ENCODE measurements at places on chromosomes 16 and 17.

GRCh38 chr17:32266389-32267301 is 1.0 kb downstream of the RHBDL3 start:
- DNase-seq = no peak

GRCh38 chr17:16415031-16415924 is at the start of gene TRPV2:
Gene TRPV2, plus strand, starts transcription at chr17:16415571. Its CDS starts 2,098 bp downstream, at chr17:16417669.
- DNase-seq = peak; percentile 19

DNA sequence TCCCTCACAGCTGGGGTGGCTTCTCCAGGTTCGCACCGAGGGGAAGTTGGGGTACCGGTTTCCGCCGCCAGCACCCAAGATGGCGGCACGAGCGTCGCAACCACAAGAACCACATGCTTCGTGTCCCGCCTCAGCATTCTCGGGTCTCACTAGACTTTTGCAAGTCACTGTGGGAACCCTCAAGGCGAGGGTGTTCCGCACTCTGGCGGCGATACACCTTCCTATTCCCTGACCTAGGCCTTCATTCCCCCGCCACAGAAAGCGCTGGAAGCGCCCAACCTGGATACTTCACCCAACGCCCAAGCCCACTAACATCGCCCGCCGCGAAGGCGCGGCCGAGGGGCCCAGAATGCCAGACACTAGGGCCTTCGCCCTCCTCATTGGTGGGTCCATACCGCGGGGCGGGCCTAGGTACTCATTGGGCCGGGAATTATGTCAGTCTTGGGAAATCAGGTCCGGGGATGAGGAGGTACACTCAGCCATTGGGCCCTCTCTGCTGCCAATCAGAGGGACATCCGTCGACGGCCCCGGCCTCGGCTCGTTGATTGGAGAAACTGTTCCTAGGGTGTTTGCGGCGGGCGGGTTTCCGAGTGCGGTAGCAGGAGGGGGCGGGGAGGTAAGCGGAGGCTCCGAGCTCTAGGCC is at the start of gene NFE2L1:
NFE2L1 (plus strand) TSS at position 619 of the 643 bp plus-strand sequence. CDS start 2,760 bp downstream, outside the sequence.
- peak; percentile 95 for DNase-seq

DNA sequence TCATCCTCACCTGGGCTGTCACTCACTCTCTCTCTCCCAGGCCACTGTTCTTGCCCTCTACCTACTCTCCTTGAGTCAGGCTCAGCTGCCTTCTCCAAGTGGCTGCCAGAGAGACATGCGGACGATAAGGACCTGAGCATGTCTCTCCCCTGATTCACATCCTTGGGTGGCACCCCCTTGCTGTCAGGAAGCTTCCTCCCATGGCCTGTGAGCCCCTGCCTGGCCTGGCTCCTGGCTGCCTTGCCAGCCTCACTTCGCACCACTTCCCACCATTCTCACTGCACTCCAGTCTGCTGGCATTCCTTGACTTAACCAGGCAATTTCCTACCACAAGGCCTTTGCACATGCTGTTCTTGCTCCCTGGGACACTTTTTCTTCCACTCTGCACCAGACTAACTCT is 2.7 kb upstream of the ALDH3A1 start:
- no peak for DNase-seq

DNA sequence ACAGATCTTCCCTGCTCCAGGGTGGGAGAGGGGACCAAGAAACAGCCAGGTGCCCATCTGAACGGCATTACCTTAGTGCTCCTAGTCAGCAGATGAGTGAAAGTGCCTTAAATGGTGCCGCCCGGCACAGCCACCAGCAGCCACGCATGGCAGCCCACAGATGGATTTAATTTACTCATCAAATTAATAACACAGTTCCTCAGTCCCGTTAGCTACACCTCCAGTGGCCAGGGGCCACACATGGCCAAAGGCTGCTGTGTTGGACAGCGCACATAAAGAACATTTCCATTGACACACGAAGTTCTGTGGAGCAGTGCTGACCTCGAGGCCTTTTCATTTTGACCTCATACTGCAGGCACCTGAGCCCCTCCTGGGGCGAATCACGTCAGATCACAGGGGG is 166.3 kb downstream of the CMIP start:
- no peak for DNase-seq

GRCh38 chr16:8919934-8920462 is 37.8 kb downstream of the LITAFD start:
- DNase-seq = no peak

- DNase-seq = no peak
Observed at GRCh38 chr16:84357191-84357651, 11.1 kb upstream of the ATP2C2 start.

DNA sequence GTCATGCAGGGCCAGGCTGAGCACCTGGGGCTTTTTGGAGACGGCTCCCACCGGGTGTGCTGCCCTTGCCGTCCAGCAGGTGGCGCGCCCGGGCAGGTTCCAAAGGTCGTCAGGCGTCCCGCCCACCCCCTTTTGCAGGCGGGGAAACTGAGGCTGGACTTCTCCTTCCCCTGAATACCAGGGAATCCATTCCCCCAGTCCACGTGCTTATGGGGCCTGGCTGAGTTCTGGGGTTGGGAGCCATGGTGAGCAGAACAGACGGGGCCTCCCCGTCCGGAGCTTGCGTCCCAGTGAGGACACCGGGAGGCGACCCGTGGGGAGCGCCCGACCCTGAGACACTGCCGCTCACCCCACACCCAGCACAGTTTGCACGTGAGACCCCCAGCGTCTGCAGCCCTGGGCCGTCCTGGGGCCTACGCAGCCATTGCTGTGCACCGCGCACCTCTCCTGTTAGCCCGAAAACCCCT is 51.8 kb upstream of the JPH3 start:
- peak; percentile 51 for DNase-seq

DNA sequence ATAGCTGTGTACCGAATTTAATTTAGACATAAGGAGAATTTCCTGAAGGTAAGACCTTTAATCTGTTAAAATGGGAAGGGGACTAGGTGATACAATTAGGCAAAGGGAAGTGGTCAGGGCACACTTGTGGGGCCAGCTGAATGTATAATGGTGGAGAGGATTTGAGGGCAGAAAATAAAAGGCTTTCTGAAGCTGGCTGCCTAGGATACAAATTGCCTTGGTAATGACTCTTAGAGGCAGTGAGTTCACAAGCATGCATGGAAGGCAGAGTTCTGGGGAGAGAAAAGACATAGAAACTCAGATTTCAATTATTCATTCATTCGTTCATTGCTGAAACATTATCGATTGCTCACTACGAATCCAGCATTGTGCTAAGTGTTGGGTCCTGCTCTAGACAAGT is 12.4 kb upstream of the NFAT5 start:
- no peak for DNase-seq

DNA sequence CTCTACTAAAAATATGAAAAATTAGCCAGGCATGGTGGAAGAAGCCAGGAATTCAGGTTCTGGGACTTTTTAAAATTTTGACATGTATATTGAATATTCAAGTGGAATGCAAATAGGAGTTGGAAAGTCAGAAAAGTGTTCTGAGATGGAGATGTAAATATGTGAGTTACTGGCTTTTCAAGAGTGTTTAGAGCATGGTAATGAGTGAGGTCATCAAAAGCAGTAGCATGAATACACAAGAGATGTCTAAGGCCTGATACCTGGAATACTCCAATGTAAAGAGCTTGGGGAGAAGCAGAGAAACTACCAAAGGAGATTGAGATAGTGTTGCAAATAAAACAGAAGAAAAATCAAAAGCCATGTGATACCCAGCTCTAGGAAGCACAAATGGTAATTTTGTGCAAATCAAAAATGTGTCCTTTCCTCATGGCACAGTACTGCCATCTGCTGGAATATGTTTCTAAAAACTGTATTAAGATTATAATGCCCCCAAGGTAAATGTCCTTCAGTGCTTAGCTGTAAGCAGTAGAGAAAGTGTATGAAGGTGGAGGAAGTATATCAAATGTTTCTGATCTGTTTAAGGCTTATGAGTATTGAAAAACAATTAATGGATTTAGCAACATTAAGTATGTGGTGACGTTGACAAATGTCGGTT is 908.4 kb downstream of the KCNJ18 start:
- no peak for DNase-seq

- DNase-seq = no peak
Observed at GRCh38 chr17:80921159-80921558, 70.5 kb upstream of the CHMP6 start.

Data from activated T-cell treated with anti-CD3 and anti-CD28 coated beads for 4 hours (primary cell).